ENCODE measurements at places on chromosomes 16 and 17. TPM values are rescaled to one million over a fixed set of nuclear protein-coding genes. Genes with fewer than 3 reads are reported as not detected.

The KCNJ12 gene
- total RNA-seq = 1.5 TPM

- no peak for DNase-seq
Observed at GRCh38 chr16:46899443-46900143, 15.4 kb downstream of the GPT2 start.

GRCh38 chr17:3510090-3510489 lies 34.3 kb downstream of the ASPA start:
- no peak for DNase-seq

GRCh38 chr17:20302246-20302917 lies 165.0 kb downstream of the LGALS9B start:
- DNase-seq = peak; percentile 20

DNA sequence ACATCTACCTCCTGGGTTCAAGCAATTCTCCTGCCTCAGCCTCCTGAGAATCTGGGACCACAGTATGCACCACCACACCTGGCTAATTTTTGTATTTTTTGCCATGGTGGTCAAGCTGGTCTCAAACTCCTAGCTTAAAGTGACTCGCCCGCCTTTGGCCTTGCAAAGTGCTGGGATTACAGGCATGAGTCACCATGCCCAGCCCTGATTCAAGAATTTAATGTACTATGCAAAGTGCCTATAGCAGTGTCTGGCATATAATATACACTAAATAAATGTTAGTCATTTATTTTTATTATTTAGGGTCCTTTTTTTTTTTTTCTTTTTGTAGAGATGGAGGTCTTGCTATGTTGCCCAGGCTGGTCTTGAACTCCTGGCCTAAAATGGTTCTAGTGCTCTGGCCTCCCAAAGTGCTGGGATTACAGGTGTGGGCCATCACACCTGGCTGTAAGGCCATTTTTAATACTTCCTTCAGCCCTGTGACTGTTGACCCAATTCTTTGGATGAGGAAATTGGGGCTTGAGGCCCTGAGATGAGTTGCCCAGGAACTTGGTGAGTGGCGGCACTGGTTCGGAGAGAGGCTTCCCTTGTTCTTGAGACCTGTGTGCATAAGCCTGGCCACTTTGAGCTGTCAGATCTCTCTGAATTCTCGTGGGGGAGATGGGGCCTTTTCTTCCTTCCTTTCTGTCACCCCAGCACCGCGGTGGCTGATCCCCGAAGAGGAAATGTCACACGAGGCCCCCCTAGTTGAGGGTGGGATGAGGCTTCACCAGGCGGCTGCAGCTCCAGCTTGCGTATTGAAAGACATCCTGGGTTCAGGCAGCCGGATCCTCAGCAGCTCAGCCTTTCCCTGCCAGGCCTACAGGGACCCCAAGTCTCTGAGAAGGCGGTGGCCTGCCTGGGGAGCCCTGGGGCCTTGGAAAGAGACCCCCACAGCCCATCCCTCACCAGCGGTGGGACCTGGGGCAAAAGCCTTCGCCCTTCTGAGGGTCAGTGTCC lies 38.7 kb downstream of the LAT start:
- DNase-seq = no peak

GRCh38 chr17:7223375-7223774 lies 3.6 kb downstream of the ACADVL start:
- no peak for DNase-seq

DNA sequence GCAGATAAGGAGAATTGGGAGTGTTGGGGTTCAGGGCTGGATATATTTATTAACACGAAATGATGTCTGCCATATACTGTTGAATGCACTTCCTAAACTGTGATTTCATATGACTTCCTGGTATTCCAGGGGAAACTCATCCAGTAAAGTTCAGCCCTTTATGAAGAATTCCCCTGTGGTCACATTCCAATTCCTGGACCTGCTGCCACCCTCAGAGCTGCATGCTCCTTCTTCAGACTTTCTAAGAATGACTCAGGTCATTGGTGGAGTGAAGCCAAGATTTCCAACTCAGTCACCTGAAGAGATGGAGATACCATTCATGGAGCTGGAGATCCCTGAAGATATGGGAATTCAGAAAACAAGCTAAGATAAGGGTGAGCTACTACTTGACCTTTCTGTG lies 114.2 kb upstream of the TMEM97 start:
- DNase-seq = no peak

DNA sequence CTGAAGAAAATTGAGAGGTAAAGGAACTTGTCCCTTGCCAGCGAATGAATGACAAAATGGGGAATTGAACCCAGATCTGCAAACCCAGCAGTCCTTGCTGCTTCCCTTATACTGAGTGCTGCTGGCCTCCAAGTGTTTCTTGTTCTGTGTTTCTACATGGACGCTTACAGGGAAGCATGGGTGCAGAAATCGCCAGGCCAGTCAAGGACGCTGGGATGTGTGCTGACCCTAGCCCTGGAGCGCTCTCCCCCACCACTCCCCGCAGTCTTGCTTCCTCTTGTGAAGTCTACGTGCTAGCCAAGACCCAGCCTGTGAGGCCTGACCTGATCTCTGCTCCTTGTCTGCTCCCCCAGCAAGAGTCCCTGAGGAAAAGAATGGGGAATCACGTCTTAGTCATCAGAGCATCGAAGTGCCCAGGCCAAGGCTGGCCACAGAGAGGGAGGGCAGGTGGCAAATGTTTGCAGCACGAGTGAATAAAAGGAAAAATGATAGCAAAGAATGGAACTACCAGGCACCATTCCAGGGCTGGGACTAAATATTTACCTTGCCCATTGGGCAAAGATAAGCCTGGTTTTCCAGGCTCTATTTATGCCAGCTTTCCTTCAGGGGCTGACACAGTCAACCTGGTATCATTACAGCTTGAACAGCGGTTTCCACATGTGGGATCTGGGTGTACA lies 17.4 kb downstream of the CA4 start:
- DNase-seq = no peak

GRCh38 chr17:18323007-18323406 lies 7.9 kb downstream of the SMCR8 start:
- DNase-seq = no peak

DNA sequence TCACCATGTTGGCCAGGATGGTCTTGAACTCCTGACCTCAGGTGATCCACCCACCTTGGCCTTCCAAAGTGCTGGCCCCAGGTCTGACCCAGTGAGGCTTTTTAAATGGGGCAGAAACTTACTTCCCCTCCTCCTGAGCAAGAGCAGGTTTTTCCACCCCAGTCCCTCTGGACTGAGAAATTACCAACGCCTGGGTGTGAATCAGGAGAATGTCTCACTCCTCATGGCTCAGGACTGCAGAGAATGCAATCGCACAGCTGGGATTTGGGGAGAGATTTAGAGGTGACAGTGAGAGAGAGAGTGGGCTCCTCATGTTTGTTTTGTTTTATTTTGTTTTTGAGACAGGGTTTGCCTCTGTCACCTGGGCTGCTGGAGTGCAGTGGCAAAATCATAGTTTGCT lies 203.6 kb downstream of the RAB11FIP4 start:
- no peak for DNase-seq

- DNase-seq = peak; percentile 82
Observed at GRCh38 chr17:55576237-55576995, 65.2 kb upstream of the SMIM36 start.

The RAB37 gene
- total RNA-seq = 0.26 TPM

The SLC5A10 gene
- total RNA-seq = under 0.01 TPM

The CETP gene
- not detected for total RNA-seq

DNA sequence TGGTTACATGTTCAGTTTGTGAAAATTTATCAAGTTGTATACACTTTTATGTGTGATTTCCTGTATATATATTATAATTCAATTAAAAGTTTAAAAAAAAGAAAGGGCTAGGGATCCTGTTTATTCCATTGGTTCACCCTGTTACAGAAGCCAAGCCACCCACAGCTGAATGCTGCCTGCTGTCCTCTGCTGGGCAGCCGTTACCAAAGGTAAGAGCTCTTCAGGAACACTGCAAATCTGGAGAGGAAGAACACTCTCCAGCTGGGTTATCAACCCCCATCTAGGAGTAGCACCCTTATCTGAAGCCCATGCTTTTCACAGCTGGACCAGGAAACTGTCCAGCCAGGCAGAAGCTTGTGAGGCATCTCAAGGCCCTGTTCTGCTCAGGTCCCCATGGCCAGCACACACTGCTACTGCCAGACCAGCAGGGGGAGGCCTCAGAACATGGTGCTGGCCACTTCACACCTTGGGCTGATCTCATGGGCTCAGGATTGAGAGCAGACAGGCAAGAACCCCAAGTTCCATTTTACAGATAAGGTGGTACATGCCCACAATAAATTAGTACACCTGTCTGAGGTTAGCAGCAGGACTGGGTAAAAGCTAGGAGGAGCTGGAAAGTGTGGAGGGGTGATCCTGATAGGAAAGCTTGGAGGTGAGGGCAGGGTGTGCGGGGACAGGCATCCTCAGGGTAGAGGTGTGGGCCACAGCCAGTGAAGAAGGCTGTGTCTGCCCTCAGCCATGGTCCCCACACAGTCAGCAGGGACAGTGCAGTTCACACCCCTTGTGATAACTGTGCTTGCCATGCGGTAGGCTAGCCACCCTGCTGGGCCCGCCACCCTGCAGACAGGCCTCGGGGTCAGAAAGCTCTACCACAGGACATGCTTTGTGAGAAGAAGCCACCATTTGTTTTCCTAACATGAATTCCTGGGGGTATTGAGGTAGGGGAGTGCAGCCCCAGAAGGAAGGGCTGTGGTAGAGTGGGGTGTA lies 54.3 kb upstream of the SREBF1 start:
- DNase-seq = peak; percentile 68

DNA sequence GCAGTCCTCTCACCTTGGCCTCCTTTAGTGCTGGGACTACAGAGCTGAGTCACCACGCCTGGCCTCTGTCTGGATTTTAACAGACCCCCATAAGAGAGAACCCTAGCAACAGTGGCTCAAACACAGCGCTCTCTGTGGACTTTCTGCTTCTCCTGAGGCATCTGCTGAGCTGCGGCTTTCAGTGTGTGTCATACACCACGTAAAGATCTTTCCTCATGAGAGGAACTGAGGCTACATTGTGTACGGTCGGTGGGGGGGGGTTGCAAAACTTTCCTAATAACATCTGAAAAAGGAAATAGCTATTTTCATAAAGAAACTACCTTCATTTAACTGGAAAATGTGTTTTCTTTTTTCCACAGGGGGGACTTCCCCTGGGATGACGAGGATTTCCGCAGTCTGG lies 32.9 kb downstream of the DEF8 start:
- DNase-seq = no peak

The VASN gene
- total RNA-seq = 57.0 TPM

- DNase-seq = no peak
Observed at GRCh38 chr16:17206712-17207111, 264.0 kb downstream of the XYLT1 start.

The NXPH3 gene
- total RNA-seq = 0.66 TPM

The CMTM2 gene
- not detected for total RNA-seq

The CD300LB gene
- total RNA-seq = not detected

DNA sequence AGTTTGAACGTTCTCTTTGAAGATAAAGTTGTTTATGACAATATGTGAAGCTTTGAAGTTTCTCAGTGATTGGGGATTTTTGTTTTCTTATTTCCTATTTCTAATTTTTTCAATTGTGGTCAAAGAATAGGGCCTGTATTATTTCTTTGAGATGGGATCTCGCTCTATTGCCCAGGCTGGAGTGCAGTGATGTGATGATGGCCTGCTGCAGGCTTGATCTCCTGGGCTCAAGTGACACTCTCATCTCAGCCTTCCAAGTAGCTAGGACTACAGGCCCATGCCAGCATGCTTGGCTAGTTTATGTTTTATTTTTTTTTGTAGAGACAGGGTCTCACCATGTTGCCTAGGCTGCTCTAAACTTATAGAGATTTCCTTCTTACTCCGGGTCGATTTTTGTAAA lies 11.7 kb upstream of the ANKRD40CL start:
- DNase-seq = no peak

The DHX58 gene
- total RNA-seq = 18.3 TPM

DNA sequence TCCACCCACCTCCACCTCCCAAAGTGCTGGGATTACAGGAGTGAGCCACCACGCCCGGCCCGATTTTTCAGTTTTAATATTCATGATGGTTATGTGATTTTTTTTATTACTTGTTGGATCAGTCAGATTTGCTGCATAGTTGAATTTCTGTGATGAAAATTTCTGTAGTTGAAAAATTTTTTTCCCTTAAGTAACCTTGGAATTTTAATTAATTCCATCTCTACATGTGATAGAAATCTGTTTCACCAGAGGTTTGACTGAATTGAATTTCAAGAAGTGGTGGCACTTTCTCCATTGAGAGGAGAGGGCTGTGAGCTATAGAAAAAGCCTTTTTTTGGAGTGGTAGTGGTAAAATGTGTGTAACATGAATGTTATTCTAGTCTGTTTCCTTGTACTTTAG lies 24.7 kb downstream of the WIPF2 start:
- DNase-seq = no peak

DNA sequence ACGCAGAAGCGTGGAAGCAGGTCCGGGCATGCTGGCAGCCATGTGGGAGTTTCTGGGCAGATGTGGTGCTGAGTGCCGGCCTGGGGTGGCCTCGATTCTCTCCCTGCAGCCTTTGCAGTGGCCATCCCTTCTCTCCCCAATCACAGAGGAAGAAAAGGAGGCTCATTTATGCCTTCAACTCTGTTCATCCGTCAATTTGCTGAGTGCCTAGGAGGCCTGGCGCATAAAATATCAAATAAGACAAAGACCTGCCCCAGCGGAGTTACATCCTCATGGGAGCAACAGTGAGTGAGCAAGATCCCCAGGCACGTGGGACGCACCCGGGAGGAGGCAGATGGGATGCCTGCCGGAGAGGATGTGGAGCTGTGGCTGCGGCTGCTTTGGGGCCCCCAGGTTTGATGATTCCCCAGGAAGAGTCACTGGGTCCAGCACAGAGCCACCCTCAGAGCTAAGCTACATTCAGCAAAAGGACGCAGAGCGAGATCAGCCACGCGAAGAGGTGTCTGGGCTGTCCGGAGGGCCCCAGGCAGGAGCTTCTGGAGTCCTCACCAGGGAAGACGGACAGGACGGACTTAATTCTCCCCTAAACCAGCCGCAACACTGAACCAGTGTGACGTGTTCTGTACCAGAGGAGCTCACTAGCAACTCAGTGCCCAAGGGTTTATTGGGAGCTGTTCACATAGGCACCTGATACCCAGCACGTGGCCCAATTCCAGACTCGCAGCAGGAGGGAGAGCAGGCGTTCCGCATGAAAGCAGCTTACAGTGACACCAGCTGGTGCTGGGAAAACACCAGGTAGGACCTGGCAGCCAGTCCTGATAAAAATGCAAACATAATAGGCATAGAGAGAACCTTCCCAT lies 11.3 kb downstream of the CA5A start:
- no peak for DNase-seq

GRCh38 chr17:71115669-71115972 lies 946.3 kb downstream of the KCNJ2 start:
- DNase-seq = peak; percentile 91

DNA sequence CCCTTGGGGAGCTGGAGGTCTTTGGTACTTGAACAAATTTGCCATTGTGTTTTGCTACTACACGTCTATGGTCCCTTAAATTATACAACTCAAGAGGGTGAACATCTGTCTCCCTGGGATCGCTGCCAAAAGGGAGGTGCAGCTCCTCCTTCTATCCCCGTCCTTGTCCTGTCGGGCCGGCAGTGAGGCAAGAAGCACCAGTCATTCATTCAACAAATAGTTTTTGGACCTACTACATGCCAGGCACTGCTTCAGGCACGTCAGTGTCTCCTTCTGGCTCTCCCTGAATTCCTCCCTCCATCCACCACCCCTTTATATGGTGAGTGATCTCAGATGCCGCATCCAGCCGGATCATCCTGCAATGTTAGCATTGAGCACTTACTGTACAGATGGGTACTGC lies 2.2 kb upstream of the RPL38 start:
- no peak for DNase-seq

- no peak for DNase-seq
Observed at GRCh38 chr16:83110269-83110668, 483.5 kb downstream of the CDH13 start.

The CHST5 gene
- total RNA-seq = not detected

The WSCD1 gene
- 0.51 TPM for total RNA-seq

GRCh38 chr17:62064791-62065563 lies at the start of gene MED13:
Gene MED13, minus strand, starts transcription at chr17:62065278. Its CDS starts 73 bp downstream, at chr17:62065205.
- DNase-seq = peak; percentile 40

The DOC2B gene
- total RNA-seq = not detected

The GPR179 gene
- total RNA-seq = under 0.01 TPM
